H4 (cell line): ENCODE measurements at places on chromosomes 5 and 9. TPM values are rescaled to one million over a fixed set of nuclear protein-coding genes. Genes with fewer than 3 reads are reported as not detected.

Gene ROPN1L
- total RNA-seq: 1.3 and 2.5 TPM in 2 replicates

Gene SLC25A2
- total RNA-seq: not detected in 2 replicates

Gene CLK4
- 7.7 and 9.3 TPM in 2 replicates for total RNA-seq

Gene PCSK1
- not detected in 2 replicates for total RNA-seq

Gene SOWAHA
- total RNA-seq: 0.08 TPM in 1 of 2 replicates, not detected in the other

Gene STARD4
- 67.1 and 91.0 TPM in 2 replicates for total RNA-seq

Gene PCDHB2
- 15.0 and 26.2 TPM in 2 replicates for total RNA-seq

Gene RICTOR
- total RNA-seq: 11.9 and 12.2 TPM in 2 replicates

Gene RUFY1
- total RNA-seq: 43.3 and 53.2 TPM in 2 replicates

Gene CDKN2A
- total RNA-seq: 0.39 and 0.68 TPM in 2 replicates

Gene HAVCR2
- total RNA-seq: 0.02 TPM in 1 of 2 replicates, not detected in the other

Gene GABRA1
- 0.62 and 2.4 TPM in 2 replicates for total RNA-seq

Gene SMIM33
- not detected in 2 replicates for total RNA-seq

Gene C5orf46
- total RNA-seq: 1.0 and 5.2 TPM in 2 replicates

Gene PCDHA7
- total RNA-seq: 0.04 and 0.06 TPM in 2 replicates

Gene LCN1
- not detected in 2 replicates for total RNA-seq

Gene C9orf153
- total RNA-seq: not detected in 2 replicates

Gene CYSRT1
- 0.14 and 0.37 TPM in 2 replicates for total RNA-seq

Gene TRPM6
- total RNA-seq: 0.12 and 0.29 TPM in 2 replicates

Gene SH2D3C
- 0.12 and 0.23 TPM in 2 replicates for total RNA-seq

Gene REXO4
- total RNA-seq: 11.5 and 15.8 TPM in 2 replicates

Gene GDA
- 3.7 and 4.4 TPM in 2 replicates for total RNA-seq

Gene LCP2
- 0.68 and 2.7 TPM in 2 replicates for total RNA-seq

Gene SPATA31A3
- not detected in 2 replicates for total RNA-seq

Gene TRIM7
- total RNA-seq: 0.10 and 0.27 TPM in 2 replicates

Gene PDZD2
- 1.2 TPM in 2 replicates for total RNA-seq
